ENCODE measurements at places on chromosomes 4 and X.

- DNase-seq, result no peak
Measured at GRCh38 chr4:109231331-109231730, 71.1 kb downstream of the COL25A1 start.

DNA sequence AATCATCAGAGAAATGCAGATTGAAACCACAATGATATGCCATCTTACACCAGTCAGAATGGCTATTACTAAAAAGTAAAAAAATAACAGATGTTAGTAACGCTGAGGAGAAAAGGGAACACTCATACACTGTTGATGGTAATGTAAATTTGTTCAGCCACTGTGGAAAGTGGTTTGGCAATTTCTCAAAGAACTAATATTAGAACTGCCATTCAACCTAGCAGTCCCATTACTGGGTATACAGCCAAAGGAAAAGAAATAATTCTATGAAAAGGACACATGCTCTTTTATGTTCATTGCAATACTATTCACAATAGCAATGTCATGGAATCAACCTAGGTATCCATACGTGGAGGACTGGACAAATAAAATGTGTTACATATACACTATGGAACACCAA is 566.3 kb downstream of the STPG2 start:
- DNase-seq, result no peak

- no peak for DNase-seq
Measured at GRCh38 chr4:8201321-8201781, 2.3 kb downstream of the SH3TC1 start.

- no peak for DNase-seq
Measured at GRCh38 chr4:47720787-47721186, 117.1 kb downstream of the CORIN start.

- no peak for DNase-seq
Measured at GRCh38 chrX:11480626-11481025, 185.1 kb downstream of the ARHGAP6 start.

DNA sequence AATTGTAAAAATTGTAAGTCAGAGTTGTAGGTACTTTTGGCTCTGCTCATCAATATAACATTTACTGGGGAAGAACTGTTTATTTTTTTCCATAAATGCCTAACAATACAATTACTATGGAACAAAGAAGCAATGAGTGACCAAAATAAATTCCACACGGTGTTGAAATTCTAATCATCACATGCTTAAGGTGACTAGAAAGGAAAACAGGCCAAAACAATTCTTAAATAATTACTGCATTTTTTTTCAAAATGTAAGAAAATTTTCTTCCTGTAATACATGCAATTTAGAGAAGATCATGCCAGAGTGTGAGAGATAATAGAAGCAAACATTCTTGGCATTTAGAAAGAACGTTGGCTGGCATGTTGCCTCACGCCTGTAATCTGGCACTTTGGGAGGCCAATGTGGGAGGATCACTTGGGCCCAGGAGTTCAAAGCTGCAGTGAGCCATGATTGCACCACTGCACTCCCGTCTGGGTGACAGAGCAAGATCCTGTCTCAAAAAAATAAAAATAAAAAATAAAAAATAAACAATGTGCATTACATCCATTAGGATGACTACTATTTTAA is 22.5 kb downstream of the C4orf46 start:
- no peak for DNase-seq

- DNase-seq, result peak; percentile 7
Measured at GRCh38 chr4:6087669-6088341, 69.6 kb upstream of the C4orf50 start.

GRCh38 chr4:38004062-38004461 is 43.9 kb downstream of the PTTG2 start:
- DNase-seq, result no peak

DNA sequence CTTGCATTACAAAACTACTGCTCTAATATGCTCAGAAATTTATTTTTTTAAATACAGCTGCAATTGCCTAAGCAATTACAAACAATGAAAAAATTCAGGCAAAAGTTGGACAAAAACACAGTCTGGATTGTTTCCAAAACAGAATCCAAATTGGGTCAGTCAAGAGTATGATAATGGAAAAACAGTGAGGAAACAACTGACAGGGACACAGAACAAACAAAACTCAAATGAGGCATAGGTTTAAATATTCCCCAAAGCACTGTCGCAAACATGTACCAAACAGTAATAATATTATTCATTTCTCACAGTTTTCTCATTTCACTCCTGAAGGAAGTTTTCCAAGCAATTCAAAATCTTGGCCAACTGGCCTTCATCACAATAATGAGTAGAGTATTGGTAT is 386.6 kb downstream of the CENPC start:
- no peak for DNase-seq

DNA sequence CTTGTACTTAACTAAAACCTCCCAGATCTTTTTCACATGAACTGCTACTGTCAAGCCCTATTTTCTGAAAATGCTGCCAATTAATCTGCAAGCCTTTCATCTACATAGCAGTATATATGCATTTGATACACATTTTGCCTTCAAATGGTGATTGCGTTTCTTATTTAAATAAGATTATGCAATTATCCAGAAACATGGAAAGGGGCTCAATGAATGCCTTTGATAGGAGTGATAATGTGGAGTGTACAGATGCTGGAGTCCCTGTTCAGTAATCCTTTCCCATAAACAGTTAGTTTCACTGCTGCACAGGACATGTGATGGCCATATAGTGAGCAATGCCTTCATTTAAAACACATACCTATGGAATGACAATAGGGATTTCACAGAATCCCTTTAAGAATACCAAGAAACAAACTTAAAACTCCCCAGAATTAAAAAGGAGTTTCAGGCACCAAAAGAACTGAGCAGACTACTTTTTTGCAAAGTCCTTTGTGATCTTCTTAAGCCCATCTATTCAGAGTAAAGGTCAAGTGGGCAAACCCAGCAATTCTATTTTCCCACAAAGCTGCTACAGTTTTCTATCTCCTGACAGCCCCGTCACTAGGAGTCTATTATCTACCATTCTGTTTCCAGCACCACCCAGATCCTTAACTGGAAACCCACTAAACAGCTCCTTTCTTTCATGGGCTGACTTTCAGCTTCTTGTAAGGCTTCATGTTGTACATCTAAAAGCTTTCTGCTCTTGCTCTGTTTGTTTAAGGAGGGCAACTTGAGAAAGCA is 120.3 kb downstream of the UNC5C start:
- DNase-seq, result no peak

DNA sequence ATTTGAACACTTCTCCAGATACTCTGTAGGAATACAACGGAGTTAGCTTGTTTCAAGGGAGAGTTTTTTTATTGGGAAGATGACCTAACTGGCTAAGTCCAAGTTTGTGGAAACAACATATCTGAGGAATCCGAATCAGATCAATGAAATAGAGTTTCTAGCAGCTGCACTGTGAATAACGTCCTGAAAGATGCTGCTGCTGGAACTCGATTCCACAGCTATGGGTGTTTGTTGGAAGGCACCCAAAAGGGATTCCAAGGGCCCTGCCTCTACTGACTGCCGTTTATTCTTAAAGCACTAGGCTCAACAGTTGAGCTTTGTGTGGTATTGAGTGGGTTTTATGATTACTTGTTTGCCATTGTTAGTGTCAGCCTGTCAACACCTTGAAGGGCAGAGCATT is 6.6 kb upstream of the GBA3 start:
- no peak for DNase-seq

GRCh38 chr4:100063355-100063754 is 113.3 kb upstream of the H2AZ1 start:
- DNase-seq, result no peak

DNA sequence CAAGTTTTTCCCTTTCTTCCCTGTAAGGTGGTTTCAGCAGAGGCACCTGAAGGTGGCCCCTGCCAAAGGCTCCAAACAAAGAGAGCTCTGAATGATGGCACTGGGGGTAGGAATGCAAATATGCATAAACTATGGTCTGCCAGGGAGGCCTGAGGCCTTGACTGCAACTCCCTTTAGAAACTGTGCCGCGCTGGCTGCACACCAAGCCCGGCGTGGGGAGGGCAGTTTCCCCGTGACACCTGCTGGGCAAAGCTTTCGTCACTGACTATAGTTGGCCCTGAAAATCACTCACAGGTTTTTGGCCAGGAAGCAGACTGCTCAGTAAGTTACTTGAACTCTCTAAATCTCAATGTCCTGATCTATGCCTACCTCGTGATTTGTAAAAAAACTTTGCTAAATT is 97.8 kb upstream of the ATOH1 start:
- DNase-seq, result no peak

DNA sequence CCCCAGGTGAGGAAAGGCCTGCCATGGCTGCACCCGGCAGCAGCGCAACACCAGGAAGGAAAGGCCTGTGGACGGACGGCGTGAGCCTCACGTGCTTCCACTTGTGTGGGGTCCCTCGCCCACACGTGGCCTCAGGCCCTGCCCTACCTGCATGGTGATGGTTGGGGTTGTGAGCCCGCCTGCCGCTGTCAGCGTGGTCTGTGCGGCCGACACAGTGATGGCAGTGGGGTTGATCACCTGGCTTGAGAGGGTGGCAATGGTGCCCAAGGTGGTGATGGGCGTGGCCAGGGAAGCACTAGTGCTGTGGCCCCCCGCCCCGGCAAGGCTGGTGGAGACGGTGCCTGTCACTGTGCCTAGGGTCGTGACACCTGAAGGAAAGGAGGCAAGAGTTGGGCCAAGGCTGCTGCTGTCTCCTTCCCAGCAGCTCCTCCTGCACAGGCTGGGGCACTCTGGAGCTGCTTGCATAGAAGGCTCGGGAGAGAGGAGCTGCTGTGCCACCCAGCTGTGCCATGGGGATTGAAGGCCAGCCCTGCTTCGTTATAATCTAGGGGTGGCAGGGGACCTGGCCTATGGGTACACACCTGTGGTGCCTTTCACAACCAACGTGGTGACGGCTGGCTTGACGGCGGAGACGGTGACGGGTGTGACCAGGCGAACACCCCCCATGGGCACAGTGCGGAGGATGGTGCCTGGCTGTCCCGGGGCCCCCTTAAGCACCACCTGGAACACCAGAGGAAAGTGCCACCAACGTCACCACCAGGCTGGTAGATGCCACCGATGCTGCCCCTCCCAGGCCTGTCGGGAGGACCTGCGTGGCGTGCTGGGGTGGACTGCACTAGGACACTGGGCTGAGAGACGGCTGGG is 11.8 kb upstream of the RENBP start:
- DNase-seq, result no peak

DNA sequence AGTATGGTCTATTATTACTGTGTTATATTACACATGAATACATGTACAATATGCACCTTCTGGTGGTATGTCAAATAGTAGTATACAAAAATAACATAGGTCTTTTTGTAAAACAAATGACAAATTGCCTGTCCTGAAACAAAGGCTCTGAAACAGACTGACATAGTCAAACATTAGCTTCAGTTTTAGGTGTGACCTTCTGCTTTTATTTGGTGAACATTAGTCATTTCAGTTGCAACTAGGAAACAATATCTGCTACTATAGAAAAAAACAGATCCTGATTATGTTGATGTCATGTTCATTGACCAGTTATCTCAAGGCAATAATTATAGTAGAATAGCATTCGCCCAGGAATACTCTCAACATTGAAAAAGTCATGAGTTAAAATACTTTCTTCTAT is 123.0 kb downstream of the CHRNA9 start:
- no peak for DNase-seq

- no peak for DNase-seq
Measured at GRCh38 chr4:74367656-74368290, 2.8 kb downstream of the EREG start.

DNA sequence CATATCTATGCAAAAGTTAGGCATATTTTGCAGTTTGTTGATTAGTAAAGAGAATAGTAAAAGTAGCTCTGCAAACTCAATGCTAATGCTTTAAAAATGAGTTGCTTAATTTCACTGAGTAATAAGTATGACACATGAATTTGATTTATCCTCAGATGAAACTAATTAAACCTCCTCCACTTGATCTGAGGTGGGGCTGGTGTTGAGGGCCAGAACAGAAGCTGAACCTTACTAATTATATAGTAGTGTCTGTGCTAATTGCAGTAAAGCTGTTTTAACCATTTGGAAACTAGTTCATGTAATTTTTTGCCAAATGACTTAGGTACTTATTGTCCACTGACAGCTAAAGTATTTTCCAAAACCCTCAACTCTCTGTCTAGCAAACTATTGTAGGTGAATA is 7.7 kb upstream of the PGAM4 start:
- no peak for DNase-seq

GRCh38 chr4:42523066-42523718 is 125.9 kb downstream of the SHISA3 start:
- DNase-seq, result no peak

- no peak for DNase-seq
Measured at GRCh38 chr4:84167093-84167492, 332.0 kb downstream of the NKX6-1 start.

DNA sequence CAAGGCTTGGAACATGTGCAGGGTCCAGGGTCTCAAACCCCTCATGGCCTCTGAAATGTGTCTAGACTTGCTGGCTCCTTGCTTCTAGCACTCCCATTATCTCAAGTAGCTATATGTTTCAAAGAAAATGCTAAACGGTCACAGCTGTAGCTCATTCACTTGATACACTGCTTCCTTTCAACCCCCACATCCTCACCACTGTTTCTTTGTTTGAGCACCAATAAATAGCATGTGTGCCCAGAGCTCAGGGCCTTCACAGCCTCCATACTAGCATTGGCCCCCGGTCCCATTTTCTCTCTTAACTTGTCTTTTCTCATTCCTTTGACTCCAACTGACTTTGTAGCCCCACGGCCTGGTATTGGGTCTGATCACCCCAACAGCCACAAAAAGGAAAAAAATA is 801.8 kb downstream of the STIM2 start:
- no peak for DNase-seq

- DNase-seq, result no peak
Measured at GRCh38 chr4:151104621-151105020, 5.2 kb downstream of the RPS3A start.

DNA sequence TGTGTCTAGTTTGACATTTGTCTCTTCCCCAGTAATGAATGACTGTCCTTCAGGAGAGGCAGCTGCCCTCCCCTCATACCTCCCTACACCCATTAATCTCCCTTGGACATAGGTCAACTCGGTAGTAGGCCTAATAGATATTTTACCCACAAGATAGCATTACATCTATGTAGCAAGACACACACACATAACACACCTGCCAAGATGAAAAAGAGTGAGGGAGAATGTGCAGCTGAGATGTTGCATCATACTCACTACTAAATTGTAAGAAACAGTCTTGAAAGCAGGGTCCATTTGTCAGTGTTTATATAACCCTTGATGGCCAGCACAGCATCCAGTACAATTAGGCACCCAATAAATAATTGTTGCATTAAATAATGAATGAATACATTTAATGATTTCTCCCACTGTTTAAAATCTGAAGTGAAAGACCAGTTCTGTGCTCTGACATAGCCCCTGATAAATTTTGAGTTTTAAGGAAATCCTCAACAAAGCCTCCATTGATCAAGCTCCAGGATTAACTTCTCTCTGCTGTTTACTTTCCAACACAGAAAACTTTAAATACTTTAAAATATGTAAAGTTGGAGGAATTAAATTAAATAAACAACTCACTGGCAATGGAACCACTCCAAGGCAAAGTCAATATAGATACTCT is 440.8 kb upstream of the RASGEF1B start:
- DNase-seq, result no peak

DNA sequence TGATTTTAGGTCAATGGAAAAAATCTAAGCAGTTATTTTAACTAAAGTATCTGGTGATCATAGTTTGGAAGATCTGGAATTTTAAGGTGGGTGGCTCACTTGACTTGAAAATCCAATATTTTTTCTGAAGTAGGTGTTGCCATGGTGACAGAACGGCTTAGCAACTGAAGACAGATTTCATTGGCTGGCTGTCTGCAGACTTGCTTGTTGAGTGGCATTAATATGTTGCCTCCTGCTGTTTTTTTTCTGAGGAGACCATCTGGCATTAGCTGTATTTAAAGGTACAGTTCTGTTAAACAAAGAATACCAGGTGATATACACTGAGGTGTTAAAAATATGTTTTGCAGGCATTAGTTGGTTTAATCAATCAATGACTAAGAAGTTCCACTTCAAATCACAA is 19.8 kb downstream of the CPE start:
- DNase-seq, result no peak

All from hindlimb muscle (tissue), 1 donor.